ENCODE measurements at places on chromosomes 4 and X.

DNA sequence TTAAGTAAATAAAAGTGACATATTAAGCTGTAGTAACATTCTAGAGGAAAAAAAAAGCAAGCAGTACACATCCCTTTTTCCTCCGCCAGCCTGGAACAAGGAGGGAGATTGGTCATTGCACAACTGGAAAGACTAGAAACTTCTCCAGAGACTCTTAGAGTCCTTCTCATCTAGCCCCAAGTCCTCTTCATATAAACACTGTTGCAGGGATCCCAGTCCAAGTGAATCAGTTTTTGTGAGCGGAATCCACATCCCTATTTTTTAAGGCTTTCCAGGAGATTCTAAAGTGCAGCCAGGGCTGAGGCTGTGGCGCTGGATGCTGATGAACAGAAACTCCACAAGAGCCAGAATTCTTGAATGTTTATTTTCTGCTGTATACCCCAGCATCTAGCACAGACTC lies 23.8 kb downstream of the REELD1 start:
- DNase-seq, result no peak

DNA sequence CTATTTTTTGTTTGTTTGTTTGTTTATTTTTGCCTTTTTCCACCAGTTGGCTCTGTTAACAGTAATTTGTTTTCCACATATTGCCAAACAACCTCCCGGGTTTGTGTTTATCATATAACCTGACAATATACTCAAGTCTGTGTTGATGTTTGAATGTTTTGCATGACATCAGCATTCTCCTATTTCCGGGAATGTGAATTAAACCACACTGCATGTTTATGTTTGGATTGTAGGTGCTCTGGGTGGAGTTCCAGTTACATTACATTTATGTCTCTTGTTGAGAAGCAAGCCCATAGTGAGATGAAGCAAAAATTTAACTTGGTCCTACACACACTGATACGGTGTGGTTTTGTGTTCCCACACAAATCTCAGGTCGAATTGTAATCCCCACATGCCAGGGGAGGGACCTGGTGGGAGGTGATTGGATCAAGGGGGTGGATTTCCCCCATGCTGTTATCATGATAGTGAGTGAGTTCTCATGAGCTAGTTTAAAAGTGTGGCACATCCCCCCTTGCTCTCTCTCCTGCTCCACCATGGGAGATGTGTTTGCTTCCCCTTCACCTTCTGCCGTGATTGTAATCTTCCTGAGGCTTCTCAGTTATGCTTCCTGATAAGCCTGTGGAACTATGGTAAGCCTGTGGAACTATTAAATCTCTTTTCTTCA lies 54.4 kb upstream of the CLNK start:
- DNase-seq, result no peak

GRCh38 chr4:95548738-95549245 lies at the start of gene UNC5C:
Gene UNC5C (minus strand): TSS chr4:95548973.
- peak; percentile 65 for DNase-seq

GRCh38 chrX:13778916-13779315 lies 38.0 kb downstream of the GPM6B start:
- peak; percentile 49 for DNase-seq

DNA sequence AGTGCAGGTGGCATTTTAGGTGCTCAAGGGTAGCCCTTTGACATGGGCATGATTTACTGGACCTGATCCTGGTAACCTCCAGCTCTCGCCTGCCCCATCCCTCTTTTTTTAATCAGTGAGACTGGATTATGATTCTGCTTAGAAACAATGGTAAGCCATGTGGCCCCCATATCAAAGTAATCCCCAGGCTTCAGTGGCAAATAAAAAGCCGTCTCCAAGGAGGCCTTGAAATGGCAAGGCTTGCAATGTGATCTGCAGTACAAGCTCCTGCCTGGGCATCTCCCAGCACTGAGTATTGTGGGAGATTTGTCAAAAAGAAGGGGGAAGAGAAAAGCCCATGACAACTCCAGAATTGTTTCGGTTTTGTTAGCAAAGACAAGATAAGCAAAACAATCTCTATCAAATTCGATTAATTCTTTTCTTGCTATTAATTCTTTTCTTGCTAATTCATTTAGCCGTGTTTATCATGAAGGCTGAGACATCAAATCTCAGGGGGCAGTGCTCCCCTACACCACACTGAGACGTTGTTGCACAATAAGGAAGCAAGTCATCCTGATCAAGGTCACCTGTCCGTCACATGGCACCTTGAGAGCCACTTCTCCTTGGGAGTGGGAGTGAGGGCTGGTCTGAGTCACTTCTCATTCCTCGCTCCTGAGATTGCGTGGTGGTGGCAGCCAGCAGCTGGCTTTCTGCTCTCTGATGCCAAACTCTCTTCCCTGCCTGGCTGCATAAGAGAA lies 312.7 kb upstream of the GATB start:
- peak; percentile 69 for DNase-seq

- DNase-seq, result no peak
Measured at GRCh38 chr4:162510115-162510514, 346.3 kb upstream of the FSTL5 start.

- DNase-seq, result no peak
Measured at GRCh38 chrX:139842326-139843185, 90.3 kb downstream of the ATP11C start.

DNA sequence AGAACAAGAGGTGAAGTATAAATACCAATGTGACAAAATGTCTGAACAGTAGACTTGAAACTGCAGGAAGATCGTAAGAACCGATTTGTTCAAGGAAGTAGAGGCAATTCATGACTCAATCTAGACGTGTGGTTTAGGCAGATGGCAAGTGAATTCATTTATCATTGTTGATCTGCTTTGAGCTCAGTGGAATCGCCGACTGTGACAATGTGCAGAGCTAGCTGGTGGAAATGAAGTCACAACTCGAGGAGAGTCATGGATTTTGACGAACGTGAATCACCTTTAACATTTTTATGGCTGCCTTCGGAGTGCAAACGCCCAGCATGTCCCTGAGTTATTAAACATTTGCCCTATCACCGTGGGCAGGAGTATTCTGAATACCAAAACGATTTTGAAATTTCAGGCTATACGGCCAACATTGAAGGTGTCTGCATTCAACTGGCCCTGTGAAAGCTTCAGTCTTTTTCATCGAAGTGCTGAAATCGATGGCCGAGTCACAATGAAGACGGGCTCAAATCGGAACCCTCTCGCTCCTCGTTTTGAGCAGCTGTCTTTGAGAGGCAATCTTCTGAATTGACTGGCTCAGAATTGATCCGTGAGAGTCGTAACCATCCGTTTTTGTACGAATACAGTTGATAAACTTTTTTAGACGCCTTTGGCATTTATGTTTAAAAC lies 689 bp upstream of the OGT start:
- peak; percentile 12 for DNase-seq

- DNase-seq, result no peak
Measured at GRCh38 chrX:125439194-125439849, 119.7 kb downstream of the TEX13C start.

DNA sequence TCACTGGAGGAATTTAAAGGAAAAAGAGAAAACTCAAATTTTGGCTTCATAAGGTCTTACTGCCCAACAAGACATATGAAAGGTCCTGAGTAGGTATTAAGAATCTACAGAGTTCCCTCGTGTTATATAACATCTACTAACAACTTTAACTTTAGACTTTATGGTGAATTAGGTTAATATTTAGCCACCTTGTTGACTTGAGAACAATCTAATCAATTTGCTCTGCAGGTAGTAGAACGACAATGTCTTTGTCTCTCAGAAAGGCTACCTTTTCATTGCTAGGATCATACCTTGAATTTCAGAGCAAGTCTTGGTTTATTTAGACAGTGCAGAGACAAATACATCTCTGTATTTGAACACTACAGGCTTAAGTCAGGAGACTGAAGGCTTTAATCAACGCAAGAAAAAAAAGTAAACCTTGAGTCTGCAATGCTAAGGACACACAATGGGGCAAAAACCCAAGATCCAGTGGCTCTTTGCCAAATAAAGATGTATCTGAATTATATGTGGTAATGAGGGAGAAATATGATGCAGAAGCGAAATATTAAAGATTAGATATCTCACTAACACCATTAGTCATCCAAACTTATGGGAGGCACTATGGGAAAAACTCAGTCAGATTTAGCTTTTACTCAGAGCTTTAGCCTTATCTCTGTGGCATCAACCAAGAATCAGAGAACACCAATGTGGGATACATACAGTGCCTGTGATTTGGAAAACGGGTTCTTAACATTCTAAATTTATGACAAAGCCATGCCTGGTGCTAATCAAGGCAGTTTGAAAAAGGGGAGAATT lies 93.6 kb upstream of the FTHL17 start:
- DNase-seq, result no peak

DNA sequence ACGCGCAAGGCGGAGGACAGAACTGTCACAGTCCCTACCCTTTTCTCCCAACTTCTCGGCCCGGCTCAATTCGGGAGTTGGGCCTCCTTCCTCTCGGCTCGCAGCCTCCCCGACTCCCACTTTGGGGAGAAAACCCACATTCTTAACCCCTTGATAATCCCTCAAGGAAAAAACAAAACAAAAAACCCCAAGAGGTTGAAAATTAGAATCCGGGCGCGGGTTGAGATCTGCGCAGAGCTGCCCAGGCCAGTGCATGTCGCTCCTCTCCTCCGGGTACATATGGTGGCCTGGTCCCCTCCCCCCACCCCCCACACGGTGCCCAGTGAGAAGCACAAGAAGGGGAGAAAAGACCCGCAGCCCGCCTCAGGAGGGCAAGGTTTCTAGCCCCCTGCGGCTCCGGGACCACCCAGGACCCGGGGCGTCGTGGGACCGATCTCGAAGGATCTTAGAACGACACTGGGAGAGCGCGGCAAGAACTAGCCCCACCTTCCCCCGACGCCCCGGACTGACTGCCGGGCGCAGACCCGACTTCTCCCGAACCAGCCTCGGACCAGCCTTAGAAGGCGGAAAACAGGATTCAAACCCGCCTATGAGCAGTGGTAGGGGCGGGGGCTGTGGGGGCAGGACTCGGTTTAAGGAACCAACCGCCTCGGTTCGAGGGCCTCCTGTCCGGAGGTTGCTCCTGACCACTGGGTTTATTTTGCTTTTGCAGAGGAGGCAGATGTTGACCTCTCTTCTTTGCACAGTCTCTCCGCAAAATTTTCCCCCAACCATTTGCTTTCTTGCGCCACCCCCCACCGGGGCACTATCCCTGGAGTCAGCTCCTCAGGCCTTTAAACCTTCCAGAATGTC lies 2.5 kb upstream of the PDGFRA start:
- DNase-seq, result peak; percentile 40

DNA sequence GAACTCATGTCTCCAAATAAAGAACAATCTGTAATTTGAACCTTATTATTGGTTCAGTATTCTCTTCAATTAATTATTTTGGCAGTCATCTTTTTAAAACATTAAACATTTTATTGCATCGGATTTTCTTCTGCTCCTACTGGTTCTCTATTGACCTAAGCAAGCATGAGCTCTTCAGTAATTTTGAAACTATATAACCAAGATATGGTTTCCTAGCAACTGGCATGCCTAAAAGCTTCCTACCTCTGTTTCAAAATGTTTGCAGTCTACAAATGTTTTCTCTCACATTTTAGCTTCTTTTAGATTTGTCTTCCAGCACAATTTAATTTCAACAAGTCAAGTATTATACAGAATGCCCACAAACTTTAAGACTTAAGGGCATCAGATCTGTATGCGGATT lies 371.3 kb downstream of the GPM6A start:
- DNase-seq, result no peak

DNA sequence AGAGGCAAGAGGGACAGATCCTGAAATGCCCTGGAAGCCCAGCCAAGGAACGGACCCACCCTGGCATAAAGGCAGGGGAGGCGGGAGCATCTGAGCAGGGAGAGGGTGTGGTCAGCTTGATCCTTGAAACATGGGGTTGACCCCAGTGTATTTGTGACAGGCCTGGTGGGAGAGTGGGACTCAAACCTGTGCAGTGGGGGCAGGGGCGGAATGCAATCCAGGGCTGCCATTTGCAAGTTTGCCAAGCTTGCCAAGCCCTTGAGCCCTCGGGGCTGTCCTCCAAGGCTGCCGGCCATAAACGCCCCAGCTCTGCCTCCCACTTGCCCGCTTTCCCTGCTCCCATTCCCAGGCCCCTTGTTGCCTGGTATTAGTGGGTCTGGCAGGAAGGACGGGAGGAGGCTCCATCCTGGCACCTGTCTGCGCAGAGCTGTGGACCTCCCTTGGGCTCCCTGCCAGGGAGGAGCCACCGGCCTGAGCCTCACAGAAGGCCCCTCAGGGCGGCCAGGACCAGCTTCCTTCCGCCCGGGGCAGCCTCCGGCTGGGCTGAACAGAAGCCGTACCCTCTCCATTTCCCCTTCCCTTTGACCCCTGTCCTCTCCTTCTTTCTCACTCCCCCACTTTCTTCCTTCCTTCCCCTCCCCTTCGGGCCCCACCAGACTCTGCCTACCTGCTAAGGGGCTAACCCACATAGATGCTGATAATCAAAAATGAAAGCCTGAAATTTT lies 661 bp downstream of the S100P start:
- no peak for DNase-seq

GRCh38 chrX:8273451-8273895 lies 102.4 kb upstream of the VCX2 start:
- DNase-seq, result no peak

DNA sequence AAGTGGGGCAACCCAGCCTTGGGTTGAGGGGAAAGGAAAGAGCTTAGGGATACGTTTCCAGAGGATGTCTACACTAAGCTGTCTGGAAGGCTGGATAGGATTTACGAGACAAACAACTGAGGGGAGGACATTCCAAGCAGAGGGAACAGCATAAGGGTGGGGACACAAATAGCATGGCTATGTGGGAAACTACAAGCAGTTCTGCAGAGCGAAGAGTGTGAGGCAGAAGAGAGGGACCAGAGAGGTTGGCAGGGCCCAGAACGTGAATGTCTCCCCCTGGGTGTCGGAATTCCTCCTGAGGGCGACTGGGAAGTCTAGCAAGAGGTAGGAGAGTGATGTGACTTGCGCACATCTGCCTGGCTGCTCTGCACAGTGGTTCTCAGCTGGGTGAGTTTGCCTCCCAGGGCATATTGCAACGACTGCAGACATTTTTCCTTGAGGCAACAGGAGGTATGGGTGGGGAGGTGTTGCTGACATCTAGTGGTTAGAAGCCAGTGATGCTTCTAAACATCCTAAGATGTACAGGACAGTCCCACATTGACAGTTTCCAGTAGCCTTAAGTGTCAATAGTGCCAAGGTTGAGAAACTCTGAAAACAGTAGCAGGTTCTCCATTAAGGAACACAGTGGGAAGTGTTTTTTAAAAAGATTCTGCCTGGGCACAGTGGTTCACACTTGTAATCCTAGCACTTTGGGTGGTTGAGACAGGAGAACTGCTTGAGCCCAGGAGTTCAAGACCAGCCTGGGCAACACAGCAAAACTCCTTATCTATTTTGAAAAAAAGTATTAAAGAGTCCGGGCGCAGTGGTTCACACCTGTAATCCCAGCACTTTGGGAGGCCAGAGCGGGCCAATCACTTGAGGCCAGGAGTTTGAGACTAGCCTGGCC lies 9.2 kb downstream of the NDUFA1 start:
- DNase-seq, result peak; percentile 33
